Psoas muscle (tissue), 8 donors: ENCODE measurements at places on chromosomes 5 and 9. TPM values are rescaled to one million over a fixed set of nuclear protein-coding genes. Genes with fewer than 3 reads are reported as not detected.

GRCh38 chr9:109181284-109181683, 14.2 kb upstream of the FRRS1L start:
- no peak for DNase-seq
- H3K27me3 ChIP-seq = no peaks in the 10 kb centered on the region
- H3K36me3 ChIP-seq = no peaks in the 10 kb centered on the region
- no peak overlapping the region for H3K27ac ChIP-seq

FSD1L gene
- total RNA-seq = 17.0 TPM

GRCh38 chr9:132003319-132003704, 76.4 kb downstream of the MED27 start:
- no peaks in the 10 kb centered on the region for H3K36me3 ChIP-seq
- no peak overlapping the region for H3K27ac ChIP-seq
- H3K27me3 ChIP-seq = no peaks in the 10 kb centered on the region
- peaks cover 23% of the 10 kb centered on the region for H3K4me1 ChIP-seq
- H3K4me3 ChIP-seq = no peak overlapping the region

DNA sequence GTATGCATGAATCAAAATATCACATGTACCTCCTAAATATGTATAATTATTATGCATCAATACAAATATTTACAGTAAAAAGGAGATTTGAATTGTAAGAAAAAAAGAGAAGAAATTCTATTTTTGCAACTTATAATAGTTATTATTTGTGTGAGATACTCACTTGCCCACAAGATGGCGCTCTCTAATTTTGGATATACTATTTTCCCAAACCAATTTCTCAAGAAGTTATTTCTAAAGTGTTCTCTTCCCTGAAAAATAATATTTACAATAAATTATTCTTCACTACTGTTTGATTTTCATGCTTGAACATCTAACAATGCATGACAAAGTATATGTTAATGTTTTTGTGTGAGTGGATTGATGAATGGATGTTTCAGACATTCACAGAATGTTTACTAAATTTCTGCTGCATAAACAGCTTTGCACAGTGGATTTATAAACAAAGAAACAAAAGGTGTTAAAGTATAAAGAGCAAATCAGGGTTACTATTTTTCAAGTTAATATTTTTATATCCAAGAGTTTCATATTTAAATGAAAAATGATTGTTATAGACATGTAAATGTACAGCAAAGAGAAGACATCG, 503.4 kb downstream of the PDE4D start:
- H3K36me3 ChIP-seq = no peaks in the 10 kb centered on the region
- no peak overlapping the region for H3K4me3 ChIP-seq
- peaks cover 6% of the 10 kb centered on the region for H3K4me1 ChIP-seq
- H3K27me3 ChIP-seq = no peaks in the 10 kb centered on the region

GRCh38 chr9:33682551-33682950, 112.8 kb upstream of the PRSS3 start:
- no peaks in the 10 kb centered on the region for H3K4me1 ChIP-seq
- no peak overlapping the region for H3K4me3 ChIP-seq
- H3K27ac ChIP-seq = no peak overlapping the region

DNA sequence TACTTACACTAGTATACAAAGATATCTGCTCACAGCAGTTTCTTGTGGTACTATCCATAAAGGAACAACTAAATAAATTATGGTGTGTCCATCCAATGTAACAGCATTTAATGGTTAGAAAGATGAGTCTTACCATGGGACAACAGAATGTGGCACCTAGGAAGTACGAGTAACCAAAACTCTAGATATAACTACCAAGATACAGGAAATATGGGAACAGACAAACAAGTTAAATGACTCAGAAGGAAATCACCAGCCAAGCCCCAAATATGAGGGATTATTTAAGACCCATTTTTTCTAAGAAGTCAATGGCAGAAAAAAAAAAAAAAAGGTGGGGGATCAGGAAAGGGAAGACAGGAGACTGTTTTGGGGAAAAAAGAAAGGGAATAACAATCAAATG, 294.8 kb downstream of the PRELID2 start:
- DNase-seq = no peak
- H3K27ac ChIP-seq = no peak overlapping the region
- H3K27me3 ChIP-seq = no peaks in the 10 kb centered on the region
- no peaks in the 10 kb centered on the region for H3K36me3 ChIP-seq
- H3K4me1 ChIP-seq = no peaks in the 10 kb centered on the region
- H3K4me3 ChIP-seq = no peak overlapping the region

DNA sequence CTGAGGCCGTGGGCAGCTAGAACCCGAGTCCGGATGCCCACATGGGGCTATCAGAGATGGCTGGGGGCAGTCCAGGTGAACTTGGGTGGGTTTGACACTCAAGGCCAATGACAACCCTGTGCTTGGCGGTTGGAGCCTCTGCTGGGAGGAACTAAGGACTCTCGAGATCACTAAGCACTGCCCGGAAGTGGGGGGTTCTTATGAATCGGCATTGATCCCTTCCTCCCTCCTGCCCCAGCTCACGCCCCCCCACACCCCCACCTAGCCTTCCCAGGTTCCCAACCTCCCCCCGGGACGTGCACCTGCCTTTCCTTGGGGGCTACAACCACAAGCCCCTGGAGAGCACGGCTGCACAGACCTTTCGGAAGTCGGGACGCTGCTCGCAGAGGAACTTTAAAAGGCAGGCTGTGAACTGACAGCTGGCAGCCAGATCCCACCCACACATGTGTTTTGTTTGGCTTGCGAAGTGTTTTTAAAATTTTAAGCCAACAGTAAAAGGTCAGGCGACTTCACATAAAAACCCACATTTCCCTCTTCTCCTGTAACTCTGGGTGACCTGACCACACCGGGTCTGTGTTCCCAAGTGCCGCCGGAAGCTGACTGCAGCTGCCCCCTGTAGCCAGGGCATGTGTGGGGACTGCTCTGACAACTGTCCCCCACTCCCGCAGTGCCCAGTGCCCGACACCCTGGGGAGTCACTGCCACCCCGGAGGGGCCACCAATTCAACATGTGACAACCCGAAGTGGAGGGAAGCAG, 5.1 kb upstream of the RALGDS start:
- peak; percentile 57 for DNase-seq
- H3K27me3 ChIP-seq = no peaks in the 10 kb centered on the region
- no peaks in the 10 kb centered on the region for H3K36me3 ChIP-seq

- DNase-seq = no peak
- H3K27ac ChIP-seq = no peak overlapping the region
- H3K27me3 ChIP-seq = no peaks in the 10 kb centered on the region
- no peak overlapping the region for H3K4me3 ChIP-seq
- no peaks in the 10 kb centered on the region for H3K36me3 ChIP-seq
These were observed 44.2 kb downstream of the GDA start for GRCh38 chr9:72193478-72193881.

SMIM23 gene
- not detected for total RNA-seq

RGS7BP gene
- 1.5 TPM for total RNA-seq

IFNK gene
- not detected for total RNA-seq

LECT2 gene
- total RNA-seq = not detected

DMAC1 gene
- total RNA-seq = 108 TPM

DNA sequence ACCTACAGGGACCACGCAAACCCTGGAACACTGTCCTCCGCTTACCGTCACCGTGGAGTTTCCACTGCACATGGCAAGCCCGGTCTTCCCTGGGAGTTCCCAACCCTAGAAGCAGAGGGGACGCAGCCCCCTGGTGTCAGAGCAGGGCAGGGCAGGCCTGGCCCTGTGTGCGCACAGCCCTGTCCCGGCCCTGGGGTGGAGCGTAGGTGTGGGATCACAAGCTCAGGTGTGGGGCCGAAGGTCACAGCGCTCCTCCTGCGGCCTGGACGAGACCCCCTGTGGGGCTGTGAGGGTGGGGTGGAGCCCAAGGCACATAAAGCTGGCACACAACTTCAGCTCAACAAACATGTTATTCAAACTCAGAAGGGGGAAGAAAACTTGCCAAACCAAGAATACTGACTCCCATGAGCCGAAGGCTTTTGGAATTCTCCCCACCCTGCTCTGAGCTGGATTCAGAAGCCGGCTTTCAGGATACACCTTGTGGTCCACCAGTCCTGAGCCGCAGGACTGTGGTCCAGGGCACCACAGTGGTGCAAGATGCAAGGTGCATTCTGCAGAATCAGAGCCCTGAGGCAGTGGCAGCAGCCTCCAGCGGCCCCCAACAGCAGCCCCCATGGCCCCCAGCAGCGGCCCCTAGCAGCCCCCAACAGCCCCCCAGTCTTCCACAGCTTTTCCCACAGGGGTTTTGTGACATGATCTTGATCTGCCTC, 11.8 kb upstream of the EXOC3 start:
- no peaks in the 10 kb centered on the region for H3K36me3 ChIP-seq
- no peak overlapping the region for H3K4me3 ChIP-seq
- peaks cover 9% of the 10 kb centered on the region for H3K27me3 ChIP-seq
- no peaks in the 10 kb centered on the region for H3K4me1 ChIP-seq
- no peak overlapping the region for H3K27ac ChIP-seq

DNA sequence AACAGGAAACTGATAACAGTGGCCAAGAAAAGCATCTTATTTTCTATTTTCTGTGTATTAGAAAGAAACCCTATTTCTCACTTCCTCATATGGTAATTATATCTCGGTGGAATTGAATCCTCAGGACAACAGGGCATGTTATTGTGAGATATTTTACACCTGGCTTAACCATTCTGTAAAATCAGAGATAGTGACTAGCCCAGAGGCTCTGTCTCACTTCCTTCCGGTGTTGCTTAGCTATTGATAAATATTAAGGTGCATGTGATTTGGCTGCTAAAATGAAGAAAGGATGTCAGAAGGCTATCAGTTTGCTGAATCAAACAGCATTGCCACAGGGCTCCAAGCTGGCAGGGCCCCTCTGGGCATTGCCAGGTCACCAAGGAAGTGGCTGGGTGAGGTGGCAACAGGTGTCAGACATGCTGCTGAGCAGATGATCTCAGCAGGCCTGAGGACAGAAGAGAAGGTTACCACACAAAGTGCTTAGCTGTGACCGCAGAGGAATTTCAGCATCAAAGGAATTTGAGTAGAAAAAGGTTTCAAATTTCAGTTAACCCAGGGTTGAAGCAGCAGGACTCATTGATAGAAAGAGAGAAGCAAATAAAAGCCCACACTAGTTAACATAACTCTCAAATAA, 330.7 kb downstream of the PDE4D start:
- peak; percentile 92 for DNase-seq
- H3K36me3 ChIP-seq = peaks cover 6% of the 10 kb centered on the region
- H3K27me3 ChIP-seq = no peaks in the 10 kb centered on the region

NPR3 gene
- total RNA-seq = 10.5 TPM

GRCh38 chr5:96758621-96759020, 49.1 kb downstream of the ERAP1 start:
- no peaks in the 10 kb centered on the region for H3K4me1 ChIP-seq
- H3K36me3 ChIP-seq = peaks cover 100% of the 10 kb centered on the region
- H3K27ac ChIP-seq = no peak overlapping the region
- H3K27me3 ChIP-seq = no peaks in the 10 kb centered on the region
- DNase-seq = no peak

DNA sequence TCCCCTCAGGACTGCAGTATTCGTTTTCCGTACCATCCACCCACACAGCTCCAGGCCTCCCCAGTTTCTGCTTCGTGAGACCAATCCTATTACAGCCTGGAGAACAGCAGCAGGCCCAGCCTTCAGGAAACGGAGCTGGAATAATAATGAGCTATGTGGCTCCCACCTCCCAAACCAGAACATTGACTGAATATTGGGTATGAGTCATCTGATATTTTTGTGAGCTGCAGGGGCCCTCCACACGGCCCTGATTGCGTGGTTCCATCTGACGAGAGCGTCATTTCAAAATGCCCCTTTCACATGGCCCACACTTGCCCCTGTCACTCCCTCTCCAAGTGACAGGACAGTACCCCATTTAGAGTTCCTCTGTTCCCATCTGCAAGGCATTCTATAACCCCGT, 192.0 kb downstream of the BRINP1 start:
- H3K4me3 ChIP-seq = no peak overlapping the region
- H3K36me3 ChIP-seq = no peaks in the 10 kb centered on the region
- no peaks in the 10 kb centered on the region for H3K4me1 ChIP-seq
- H3K27me3 ChIP-seq = no peaks in the 10 kb centered on the region

DNA sequence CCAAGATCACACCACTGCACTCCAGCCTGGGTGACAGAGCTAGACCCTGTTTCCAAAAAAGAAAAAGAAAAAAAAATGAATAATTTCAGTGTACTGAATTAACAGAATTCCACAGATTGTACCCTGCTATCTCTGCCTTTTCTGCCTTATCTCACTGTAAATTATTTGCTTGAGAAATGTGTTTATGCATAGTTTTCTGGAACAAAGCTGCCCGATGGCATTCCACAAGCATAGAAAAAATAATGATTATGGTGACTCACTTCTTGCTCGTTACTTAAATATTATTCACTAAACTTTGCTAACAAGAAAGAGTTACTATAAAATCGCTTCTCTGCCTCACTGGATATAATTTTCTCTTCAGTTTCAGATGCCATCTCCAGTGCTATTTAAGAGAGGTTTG, 88.7 kb upstream of the FAM169A start:
- DNase-seq = no peak
- H3K4me3 ChIP-seq = no peak overlapping the region
- H3K36me3 ChIP-seq = no peaks in the 10 kb centered on the region
- H3K4me1 ChIP-seq = no peaks in the 10 kb centered on the region
- H3K27ac ChIP-seq = no peak overlapping the region

SNX24 gene
- total RNA-seq = 9.9 TPM

GRCh38 chr5:131272307-131272706, 8.5 kb downstream of the CDC42SE2 start:
- no peak overlapping the region for H3K27ac ChIP-seq
- no peaks in the 10 kb centered on the region for H3K36me3 ChIP-seq
- DNase-seq = no peak

PCDHB14 gene
- total RNA-seq = 0.52 TPM

- peaks cover 23% of the 10 kb centered on the region for H3K4me1 ChIP-seq
- no peak overlapping the region for H3K27ac ChIP-seq
- no peaks in the 10 kb centered on the region for H3K36me3 ChIP-seq
- no peak overlapping the region for H3K4me3 ChIP-seq
- DNase-seq = no peak
These were observed 2.1 kb downstream of the CCDC192 start for GRCh38 chr5:127705120-127705892.

PCDHGA1 gene
- total RNA-seq = 0.59 TPM

DNA sequence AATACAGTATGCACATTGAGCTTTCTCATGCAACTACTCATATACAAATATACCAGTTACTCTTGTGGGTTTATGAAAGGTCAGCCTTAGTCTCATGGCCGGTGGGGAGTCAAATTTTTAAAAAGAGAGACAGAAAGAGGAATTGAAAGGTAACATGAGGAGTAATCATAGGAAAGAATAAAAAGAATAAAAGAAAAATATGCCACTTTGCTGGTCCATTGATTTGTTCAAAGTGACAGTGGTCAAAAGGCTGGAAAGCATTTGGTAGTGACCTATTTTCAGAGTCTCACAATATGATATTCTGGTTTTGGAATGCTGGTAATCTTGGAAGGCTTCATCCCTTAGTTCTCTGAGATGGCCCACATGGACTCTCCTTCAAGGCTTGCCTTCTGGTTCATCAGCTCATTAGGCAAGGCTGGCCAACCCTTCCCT, 67.0 kb downstream of the ZNF366 start:
- no peak for DNase-seq
- no peak overlapping the region for H3K4me3 ChIP-seq
- no peaks in the 10 kb centered on the region for H3K36me3 ChIP-seq
- H3K27me3 ChIP-seq = no peaks in the 10 kb centered on the region
- peak overlapping the region; percentile 80 for H3K27ac ChIP-seq
